SW 1271 (cell line): ENCODE measurements at places on chromosomes 13 and 19.

GRCh38 chr19:35195830-35196229 is 32.7 kb downstream of the FAM187B start:
- no peak for DNase-seq

GRCh38 chr13:74575729-74576125 is 441.5 kb upstream of the KLF12 start:
- no peak for DNase-seq

DNA sequence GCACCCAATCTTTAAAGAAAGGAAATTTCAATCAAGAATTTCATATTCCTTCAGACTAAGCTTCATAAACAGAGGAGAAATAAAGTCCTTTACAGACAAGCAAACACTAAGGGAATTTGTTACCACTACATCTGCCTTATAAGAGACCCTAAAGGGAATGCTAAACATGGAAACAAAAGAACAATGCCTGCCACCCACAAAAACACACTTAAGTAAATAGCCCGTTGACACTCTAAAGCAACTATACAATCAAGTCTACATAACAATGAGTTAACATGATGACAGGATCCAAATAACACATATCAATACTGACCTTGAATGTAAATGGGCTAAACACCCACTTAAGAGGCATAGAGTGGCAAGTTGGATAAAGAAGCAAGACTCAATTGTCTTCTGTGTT is 1056.9 kb upstream of the ATXN8OS start:
- no peak for DNase-seq

DNA sequence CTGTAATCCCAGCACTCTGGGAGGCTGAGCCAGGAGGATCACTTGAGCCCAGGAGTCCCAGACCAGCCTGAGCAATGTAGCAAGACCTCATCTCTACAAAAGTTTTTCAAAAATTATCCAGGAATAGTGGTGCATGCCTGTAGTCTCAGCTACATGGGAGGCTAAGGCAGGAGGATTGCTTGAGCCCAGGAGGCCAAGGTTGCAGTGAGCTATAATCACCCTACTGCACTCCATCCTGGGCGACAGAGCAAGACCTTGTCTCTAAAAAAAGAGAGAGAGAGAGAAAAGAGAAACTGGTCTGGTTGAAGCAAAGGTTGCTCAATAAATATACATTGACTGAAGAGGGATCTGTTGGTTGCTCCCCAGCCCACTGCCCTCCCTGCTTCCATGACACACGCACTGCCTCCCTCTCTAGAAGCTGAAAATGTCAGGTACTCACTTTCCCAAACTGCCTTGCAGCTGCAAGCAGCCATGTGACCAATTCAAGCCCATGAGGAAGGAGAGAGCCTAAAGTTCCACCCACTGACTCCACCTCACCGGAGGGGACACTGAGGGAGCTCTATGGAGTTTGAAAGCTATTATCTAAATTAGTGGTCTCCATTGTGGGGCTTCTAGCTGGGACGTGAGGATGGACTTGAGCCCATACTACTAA is 14.0 kb downstream of the CEACAM16 start:
- DNase-seq: no peak

- no peak for DNase-seq
Measured at GRCh38 chr13:97502181-97502580, 68.2 kb downstream of the RAP2A start.

GRCh38 chr13:99214232-99214631 is 13.6 kb downstream of the UBAC2 start:
- DNase-seq: no peak

GRCh38 chr19:18289471-18290301 is 8.3 kb upstream of the JUND start:
- no peak for DNase-seq

DNA sequence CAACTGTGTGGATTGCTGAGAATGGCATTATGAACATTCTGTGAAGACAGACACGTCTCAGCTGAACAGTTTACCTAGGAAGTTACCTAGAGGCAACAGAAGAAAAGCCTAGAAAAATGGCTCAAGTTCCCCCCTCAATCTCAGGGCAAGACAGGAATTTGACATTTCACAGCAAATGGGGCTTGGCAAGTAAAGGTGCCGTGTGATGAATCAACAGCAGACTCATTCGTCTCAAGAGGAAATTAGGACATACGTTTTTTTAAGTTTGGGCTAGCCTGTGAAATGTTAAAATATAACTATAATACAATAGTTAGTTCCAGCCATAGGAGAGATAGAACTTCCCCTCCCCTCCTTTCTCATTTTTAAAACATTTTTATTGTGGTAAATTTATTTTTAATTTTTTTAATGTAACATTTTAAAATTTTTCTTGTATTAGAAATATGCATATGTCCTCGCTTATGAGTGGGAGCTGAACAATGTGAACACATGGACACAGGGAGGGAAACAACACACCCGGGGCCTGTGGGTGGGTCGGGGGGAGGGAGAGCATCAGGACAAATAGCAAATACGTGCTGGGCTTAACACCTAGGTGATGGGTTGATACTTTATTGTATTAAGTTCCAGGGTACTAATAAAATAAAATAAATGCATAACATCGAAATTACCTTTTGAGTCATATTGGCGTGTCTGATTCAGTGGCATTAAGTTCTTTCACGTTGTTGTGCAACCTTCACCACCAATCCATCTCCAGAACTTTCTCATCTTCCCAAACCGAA is 116.0 kb downstream of the COL4A2 start:
- DNase-seq: no peak

GRCh38 chr19:30374865-30375552 is 2.8 kb downstream of the ZNF536 start:
- no peak for DNase-seq

- peak; percentile 80 for DNase-seq
Measured at GRCh38 chr13:28574617-28575142, 79.8 kb upstream of the FLT1 start.

DNA sequence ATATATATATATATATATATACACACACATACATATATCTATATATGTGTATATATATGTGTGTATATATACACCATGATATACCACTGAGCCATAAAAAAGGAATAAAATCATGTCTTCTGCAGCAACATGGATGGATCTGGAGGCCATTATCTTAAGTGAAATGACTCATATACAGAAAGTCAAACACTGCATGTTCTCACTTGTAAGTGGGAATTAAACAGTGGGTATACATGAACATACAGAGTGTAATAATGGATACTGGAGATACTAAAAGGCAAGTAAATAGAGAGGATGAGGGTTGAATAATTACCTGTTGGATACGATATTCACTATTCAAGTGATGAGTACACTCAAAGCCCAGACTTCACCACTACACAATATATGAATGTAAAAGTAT is 332.6 kb downstream of the SLITRK1 start:
- no peak for DNase-seq

DNA sequence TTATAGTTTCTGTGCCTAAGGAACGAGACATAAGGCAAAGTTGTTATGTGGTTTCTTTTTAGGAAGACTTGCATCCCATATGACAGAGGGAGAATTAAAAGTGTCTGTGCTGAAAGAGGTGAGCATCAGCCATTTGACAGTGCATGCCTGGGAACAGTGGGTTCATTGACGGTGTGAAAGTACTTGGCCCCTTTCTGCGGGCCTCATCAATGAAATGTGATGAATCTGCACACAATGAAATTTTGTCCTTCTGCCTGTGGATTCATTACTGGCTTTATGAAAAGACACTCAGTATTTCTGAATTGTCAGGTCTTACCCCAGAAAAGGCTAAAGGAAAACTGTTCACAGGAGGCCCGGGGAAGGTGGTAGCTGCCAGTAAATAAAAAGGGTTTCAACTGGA is 295.8 kb downstream of the FOXO1 start:
- no peak for DNase-seq

DNA sequence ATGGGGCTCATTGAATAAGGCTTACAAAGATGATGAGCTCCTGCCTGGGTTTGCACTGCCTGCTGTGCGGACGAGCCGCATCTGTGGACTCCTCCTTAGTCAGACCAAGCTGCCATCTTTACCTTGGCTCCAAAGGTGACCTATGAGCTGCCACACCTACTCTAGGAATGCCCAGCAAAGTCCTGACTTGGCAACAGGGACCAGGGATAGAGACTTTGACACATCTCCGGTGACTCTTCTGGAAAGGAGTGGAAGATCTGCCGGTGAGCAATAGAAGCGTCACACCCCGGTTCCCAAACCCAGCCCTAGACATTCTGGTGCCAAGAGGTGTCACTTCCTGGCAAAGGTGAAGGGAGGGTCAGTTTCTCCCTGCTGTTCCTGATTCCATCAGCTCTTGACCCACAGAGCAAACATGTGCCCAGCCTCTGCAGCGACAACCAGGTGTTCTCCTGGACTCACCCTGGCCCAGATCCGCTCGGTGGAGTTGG is 50.2 kb upstream of the GTF3A start:
- DNase-seq: no peak

DNA sequence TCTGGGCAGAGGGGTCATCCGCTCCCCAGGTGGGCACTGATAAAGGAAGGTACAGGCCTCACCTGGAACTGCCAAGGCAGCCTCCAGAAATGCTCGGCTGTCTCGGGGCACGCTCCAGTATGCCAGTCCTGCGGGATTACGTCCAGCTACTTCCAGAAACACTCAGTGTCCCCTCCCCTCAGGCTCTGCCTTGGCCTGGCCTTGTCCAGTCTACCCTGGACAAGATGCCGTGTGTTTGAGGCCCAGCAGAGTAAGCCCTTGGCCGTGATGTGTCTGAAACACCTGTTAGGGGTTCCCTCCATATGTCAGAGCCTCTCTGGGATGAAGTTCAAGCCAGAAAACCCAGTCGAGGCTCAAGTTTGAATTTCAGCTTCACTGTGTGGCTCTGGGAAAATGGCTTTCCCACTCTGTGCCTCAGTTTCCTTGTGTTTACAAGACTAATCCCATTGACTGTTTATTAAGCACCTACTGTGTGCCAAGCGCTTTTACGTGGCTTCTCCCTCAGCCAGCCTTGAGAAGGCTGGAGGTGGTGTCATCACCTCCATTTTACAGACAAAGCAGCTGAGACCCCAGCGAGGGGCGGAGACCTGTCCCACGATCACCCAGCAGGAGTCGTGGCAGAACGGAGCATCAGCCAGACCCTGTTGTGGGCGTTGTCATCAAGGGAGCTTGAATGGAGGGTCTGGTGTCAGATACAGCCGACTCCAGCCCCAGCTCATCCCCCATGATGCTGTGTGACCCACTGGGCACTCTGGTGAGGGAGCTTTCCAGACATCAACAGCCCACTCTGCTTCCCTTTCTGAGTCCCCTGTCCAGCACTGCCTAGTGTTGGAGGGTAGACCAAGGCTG is 2.0 kb upstream of the PIK3R2 start:
- DNase-seq: no peak

DNA sequence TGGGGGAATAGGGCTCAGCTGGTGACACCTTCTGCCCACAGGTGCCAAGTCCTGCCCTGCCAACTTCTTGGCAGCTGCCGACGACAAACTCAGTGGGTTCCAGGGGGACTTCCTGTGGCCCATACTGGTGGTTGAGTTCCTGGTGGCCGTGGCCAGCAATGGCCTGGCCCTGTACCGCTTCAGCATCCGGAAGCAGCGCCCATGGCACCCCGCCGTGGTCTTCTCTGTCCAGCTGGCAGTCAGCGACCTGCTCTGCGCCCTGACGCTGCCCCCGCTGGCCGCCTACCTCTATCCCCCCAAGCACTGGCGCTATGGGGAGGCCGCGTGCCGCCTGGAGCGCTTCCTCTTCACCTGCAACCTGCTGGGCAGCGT is 2.1 kb downstream of the P2RY11 start:
- no peak for DNase-seq

- DNase-seq: no peak
Measured at GRCh38 chr13:94063096-94063495, 416.4 kb downstream of the DCT start.

DNA sequence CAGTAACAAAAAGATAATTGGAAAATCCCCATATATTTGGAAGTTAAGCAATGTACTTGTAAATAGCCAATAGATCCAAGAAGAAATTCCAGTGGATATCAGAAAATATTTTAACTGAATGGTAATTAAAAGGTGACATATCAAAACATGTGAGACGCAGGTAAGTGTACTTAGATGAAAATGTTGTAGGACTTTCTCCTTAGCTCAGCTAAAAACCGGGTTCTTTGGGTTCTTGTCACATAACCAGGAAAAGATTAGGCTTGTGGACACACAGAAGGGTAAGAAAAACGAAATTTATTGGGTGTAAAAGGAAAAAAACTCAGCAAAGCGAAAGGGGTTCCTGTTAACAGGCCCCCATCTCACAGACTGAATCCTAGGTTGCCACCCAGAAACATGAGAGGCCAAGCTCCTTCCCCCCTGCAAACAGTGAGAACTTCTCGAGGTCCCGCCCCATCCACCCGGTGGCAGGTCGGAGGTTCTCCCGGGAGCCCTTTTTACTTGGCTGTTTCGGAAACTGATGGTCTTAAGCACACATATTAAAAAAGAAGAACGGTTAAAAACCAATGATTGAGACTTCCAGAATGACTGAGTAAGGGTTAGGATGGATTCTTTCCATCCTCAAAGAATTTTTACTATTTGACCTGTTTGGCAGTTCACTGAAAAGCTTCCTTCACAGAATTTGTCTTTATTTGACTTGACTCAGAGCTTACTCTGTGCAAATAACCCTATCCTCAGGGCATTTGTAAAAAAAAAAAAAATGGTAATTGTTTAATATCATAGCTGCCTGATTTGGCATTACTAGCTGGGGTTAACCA is 3.1 kb upstream of the CCDC70 start:
- DNase-seq: no peak

DNA sequence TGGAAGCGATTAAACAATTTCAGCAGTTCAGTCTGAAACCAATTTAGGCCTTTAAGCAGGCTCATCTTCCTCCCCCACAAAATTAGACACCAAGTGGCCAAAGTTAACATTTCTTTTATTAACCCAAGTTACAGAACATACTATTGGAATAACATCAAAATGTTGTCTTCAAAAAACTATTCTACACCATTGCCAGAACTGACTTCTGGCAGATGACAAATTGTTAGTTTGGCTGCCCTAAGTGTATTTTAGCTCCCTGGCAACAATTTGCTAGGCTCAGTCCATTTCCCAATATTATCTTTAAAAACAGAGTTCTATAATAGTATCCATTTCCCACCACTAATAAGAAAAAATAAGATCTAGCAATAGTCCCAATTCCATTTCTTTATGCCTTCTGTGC is 107.8 kb downstream of the SGCG start:
- no peak for DNase-seq

GRCh38 chr13:71632721-71633120 is 234.3 kb downstream of the DACH1 start:
- no peak for DNase-seq

DNA sequence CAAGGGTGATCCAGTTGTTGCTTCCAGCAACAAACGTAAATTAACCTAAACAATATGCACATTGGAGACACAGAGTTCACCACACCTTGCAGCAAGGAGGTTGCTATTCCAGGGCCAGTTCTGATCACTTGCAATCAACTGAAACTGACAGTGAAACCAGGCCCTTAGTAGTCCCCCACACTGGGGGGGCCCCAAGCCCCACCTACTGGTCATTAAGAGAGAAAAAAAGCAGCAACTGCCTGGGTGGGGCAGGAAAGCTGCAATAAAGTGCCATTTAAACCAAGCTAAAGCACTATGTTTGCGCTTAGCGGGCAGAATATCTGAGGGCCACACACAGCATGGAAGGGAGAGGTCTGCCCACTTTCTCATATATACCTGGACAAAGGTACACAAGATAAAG is 51.5 kb downstream of the ATP7B start:
- DNase-seq: no peak
